Inflammatory macrophage treated with lipopolysaccharide for 4 hours (primary cell): ENCODE measurements at places on chromosomes 5 and 9.

DNA sequence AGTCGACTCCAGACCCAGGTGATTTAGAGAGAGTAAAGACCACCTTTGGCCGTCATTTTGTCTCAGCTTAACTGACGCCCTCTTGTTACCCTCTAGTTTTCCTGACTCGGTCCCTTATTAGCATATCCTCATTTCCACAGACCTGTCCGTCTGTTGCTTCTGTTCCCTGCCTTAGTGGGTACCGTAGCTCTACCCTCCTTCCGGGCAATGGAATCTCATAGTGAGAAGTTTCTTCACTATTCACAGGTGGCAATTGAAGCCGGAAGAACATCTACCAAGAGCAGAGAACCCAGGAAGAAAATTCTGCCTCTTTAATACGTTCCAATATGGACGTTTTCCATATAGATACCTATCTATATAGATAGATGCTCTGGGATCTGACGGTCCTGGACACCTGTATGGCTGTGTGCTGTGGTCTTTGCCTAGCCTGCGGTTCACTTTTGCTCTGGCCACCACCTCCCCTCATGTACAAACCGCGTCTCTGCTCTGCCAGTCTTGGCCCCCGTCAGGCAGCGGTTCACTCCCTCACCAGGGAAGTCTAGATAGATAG, 652 bp upstream of the TMEM161B start:
- DNase-seq = peak; percentile 33

- DNase-seq = peak; percentile 78
Observed at GRCh38 chr5:36723912-36724311, 117.5 kb downstream of the SLC1A3 start.

- no peak for DNase-seq
Observed at GRCh38 chr5:2217219-2217618, 334.5 kb upstream of the IRX4 start.

DNA sequence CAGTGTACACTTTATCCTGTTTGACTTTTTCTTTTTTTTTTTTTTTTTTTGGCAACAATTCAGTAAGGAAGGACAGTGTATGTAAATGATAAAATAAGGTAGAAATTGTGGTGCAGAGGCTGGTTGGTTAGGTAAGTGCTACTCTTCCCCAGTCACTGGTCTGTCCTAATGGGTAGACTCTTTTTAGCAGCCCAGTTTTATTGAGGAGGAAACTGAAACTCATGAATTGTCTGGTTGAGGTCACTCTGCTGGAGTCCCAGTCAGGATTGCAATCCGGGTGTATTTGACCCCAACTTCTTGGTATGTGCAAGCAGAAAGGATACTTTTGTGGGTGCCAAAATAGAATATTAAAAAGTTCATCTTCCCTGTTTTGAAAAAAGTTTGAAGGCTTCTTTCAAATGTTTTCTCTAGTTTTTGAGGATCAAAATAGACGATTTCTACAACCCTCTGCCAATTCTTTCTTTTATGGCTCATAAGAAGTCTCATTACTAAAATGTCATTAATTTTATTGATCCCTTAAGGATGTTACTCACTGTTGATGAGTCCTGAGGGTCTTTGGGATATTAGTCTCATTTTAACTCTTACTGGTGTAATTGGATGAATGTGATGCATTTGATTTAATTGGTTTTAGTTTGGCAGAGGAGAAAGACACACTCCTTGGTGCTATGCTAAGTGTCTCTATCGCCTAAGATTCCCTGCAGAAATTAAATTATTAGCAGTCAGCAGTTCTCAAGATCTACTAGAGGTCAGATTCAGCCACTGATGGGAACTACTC, 171.9 kb downstream of the KDM4C start:
- DNase-seq = peak; percentile 70

DNA sequence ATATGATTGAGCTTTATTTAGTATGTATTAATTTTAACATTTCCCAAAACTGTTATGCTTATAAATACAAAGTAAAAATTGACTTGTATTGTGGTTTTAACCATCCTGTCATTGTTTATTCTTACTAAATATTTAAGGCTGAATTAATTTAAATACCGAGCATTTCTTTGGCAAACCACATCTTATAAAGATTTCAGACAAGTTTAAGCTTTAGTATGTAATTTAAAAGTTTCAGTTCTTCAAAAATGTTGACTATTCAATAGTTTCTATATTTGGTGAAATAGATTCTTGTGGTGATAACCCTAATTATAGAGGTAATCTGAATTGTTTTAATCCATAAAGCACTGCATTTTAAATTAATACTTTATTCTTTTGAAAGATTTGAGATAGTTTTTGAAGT, 65.5 kb downstream of the CCNH start:
- no peak for DNase-seq

- DNase-seq = no peak
Observed at GRCh38 chr5:131615957-131616356, 19.1 kb downstream of the RAPGEF6 start.

DNA sequence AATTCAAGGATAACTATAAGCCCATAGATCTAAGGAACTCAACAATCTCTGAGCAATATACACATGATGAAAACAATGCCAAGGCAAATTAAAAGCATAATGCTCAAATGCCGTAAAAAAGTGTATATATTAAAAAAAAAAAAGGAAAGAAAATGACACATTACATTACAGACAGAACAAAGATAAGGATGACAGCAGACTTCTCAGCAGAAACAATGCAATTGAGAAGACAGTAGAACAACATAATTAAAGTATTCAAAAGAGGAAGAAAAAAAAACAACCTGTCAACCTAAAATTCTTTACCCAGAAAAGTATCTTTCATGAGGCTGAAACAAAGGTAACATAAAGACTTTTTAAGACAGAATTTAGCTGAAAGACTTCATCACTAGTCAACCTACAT, 591.7 kb downstream of the ZNF608 start:
- DNase-seq = no peak

DNA sequence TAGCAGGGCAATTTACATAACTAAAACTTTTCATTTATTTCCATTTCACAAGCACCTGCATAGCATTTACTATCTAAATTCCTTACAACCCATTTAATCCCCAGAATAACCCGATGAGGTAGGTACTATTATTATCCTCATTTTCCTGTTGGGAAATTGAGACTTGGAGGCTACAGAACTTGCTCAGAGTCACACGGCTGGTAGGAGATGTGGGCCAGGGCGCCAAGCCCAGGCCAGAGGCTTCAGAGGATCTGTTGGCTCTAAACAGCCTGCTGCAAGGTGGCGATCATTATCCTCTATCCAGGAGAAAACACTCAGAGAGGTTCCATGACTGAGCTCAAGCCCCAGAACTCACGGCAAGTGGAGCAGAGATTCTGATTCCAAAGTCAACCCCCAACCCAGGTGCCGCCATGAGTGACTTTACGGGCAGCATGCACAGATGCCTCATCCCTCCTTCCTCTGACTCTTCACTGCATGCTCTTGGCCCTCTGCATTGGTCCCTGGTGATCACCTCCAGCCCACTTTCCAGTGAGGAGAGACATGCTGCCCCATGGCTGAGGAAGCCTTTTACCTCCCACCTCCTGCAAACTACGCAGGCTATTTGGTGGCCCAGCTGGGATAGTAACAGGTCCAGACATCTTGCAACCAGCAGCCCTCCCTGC, 168.4 kb upstream of the FSTL4 start:
- DNase-seq = no peak

DNA sequence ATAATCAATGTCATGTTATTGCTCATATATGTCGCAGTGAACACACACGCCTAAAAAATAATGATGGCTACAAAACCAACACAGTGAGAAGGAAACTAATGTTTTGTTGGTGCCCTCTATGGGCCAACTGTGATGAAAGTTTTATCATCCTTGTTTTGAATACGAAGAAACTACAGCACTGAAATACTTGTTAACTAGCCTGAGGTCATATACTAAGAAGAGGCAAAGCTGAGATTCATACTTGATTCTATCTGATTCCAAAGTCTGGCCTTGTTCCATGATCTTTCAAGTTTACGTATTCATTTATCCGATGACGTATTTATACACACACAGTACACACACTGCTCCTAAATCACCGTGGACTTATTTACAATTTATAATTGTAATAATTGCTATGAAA, 16.1 kb upstream of the DRD1 start:
- no peak for DNase-seq

DNA sequence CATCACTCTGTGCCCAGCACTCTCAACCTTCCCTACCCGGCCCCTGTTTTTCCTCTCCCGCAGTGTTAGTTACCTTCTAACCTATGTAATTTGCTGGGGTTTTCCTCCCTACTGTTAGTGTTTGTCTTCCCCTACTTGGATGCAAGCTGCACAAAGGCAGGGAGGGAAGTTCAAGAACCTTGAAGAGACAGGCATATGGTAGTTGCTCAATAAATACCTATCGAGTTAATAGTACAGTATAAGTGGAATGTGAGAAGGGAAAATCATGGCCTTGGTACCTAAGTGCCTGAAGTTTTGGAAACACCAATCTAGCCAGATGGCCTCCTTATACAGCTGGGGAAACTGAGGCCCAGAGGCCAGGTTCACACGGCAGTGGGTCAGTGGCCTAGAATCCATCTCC, 24.2 kb downstream of the PDGFRB start:
- DNase-seq = no peak

GRCh38 chr5:53568871-53569270, 8.4 kb downstream of the NDUFS4 start:
- no peak for DNase-seq

DNA sequence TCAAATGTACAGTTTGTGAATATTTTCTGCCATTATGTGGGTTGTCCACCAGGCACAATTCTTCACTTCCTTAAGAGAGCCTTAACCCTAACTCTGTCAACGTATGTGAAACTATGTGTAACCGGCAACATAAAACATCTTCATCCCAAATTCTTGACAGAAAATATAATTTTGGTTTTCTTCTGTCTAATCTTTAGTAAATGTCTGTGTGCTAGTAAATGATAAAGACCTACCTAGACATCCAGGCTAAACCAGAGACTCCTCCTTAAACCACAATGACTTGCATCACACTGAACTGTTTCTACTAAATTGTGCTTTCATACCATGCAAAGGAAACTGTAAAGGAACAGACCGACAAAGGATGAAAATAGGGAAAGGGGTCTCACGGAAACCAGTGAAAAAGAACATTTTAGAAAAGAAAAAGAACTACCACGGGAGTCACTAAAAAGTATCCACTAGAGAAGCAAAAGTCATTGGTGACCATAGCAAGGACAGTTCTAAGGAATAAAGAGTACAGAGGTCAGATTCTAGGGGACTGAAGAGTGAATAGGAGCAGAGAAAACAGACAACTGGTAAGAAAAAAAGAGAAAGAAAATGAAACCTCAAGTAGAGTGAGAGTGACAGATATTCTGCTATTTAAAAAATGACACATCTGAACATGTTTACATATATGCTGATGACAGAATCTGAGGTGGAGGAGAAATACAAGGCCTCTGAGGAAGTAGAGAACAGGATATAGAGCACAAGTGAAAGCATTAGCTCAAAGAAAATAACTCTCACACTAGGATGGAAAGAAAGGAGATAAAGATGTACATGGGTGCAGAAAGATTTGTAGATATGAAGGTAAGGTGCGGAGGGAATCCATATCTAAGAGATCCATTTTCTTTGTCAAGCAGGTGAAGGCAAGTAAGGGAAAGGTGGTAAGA, 49.4 kb downstream of the FNIP1 start:
- DNase-seq = peak; percentile 77

DNA sequence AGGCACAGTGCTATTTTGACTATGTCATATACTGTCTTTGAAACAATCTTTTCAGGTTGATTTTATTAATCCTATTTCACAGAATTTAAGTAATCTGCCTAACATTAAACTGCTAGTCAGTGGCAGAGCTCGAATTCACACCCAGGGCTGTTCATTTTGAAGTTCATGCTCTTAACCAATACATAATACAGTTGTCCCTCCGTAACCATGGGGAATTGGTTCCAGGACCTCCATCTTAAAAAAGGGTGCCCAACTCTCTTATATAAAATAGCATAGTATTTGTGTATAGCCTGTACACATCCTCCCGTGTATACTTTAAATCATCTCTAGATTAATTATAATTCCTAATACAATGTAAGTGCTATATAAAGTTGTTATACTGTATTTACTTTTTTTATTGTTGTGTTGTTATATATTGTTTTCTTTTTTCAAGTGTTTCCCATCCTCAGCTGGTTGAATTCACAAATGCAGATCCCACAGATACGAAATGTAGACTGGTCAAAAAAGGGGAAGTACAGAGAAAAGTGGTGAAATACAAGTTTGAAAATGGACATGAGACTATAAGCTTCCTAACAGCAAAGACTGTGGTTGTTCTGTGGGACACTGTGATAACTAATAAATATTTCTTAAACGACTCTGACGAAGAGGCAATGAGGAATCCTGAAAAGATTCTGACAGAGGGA, 18.3 kb downstream of the RFX3 start:
- DNase-seq = peak; percentile 86

GRCh38 chr5:170078458-170078857, 27.2 kb upstream of the FOXI1 start:
- no peak for DNase-seq

GRCh38 chr5:10153808-10154537, 95.7 kb downstream of the ATPSCKMT start:
- no peak for DNase-seq

DNA sequence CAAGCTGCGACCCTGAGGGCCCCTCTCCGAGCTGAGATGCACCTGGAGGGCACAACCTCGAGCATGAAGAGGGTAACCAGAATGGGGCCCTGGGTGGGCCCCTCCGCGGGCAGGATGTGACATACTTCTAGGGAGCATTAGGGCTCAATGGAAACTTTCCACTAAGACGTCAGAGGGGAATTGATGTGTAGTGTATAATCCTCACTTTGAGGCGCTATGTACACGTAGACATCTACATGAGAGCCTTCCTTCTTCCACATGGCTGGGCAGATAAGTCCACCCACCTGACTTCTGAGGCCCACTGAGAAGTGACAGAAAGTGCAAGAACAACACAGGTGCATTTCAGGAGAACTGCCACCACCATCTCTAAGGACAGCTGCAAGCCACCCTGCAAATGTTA, 61.0 kb downstream of the DAP start:
- no peak for DNase-seq

DNA sequence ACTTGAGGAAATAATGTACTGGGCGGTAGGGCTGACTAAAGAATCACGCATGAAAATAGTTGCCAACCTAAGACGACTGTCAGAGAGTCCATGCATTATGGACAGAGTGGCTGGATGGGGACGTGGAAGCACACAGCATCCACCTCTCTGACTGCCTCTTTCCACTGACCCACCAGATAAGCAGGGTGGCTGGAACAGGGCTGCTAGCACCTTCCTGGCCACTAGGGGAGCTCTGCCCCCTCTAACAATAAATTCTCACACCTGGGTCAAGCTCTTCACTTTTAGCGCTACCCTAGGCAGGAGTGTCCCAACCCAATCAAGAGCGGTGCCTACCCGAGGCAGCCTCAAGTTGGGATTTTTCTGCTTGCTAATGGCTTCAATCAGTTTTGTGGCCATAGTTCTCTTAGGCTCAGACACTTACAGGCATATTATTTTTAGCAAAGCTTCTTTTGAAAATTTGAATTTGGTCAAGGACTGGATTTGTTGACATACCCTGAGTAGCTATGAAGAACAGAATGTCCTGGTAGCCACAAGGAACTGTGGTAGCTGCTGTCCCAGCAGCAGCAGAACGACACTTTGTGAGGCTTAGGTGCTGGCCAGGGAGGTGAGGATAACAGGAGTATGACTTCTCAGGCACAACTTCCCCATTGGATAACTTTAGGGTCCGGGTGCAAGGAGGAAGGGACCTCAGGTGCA, 6.9 kb upstream of the TPM2 start:
- peak; percentile 47 for DNase-seq

GRCh38 chr9:82367016-82367415, 378.4 kb downstream of the SPATA31D1 start:
- no peak for DNase-seq
